Vein endothelial cell (primary cell): ENCODE measurements at places on chromosomes 7 and 10. TPM values are rescaled to one million over a fixed set of nuclear protein-coding genes. Genes with fewer than 3 reads are reported as not detected.

The SEC31B gene
- total RNA-seq: 3.8 and 5.2 TPM in 2 replicates

The CPXM2 gene
- total RNA-seq: 0.65 and 3.8 TPM in 2 replicates

The TMEM176B gene
- total RNA-seq: not detected in 2 replicates

The IMMP2L gene
- total RNA-seq: 6.9 TPM in 2 replicates

The HOXA10 gene
- 6.2 and 7.5 TPM in 2 replicates for total RNA-seq

The C10orf67 gene
- not detected in 2 replicates for total RNA-seq

The MCU gene
- total RNA-seq: 31.7 and 32.7 TPM in 2 replicates

The ACSM6 gene
- total RNA-seq: not detected in 2 replicates

The SP8 gene
- not detected in 2 replicates for total RNA-seq

The UPK3B gene
- total RNA-seq: not detected in 2 replicates
